ENCODE measurements at places on chromosomes 7 and 10.

DNA sequence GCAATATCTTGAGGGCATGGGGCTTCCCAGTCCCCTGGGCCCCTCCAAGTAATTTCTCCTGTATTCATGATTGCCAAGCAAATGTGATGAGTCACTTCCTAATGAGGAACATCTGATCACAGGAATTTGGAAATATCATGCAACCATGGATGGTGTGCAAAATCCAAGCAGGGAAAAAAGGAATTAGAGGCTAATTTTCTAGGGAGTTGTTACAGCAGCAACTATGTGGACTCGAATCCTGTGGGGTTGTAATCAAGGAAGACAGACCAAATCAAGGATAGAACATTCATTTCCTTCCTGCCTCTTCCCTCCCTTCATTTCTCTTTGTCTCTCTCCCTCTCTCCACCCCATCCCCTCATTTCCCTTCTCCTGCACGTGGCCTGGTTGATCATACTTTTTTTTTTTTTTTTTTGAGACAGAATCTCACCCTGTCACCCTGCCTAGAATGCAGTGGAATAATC is 23.9 kb upstream of the AGFG2 start:
- ATAC-seq = no peak

DNA sequence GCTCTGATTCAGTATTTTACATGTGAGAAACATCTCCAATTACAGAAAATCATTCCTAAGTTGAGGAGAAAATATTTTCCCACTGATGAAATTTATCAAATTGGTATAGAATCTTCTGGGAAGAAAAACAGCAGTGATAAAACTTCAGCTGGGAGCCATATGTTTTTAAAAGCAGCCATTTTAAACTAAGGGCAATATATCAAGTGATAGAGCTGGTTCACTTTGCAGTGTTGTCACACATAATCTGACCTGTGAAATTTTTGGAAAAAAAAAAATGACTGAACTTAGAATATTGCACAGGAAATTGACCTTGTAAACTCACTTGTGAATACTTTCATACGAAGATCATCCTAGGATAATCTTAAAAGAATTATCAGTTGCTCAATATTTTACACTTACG is 10.5 kb upstream of the EZH2 start:
- no peak for ATAC-seq

- ATAC-seq = no peak
These were observed 35.6 kb downstream of the ANKMY2 start for GRCh38 chr7:16609842-16610450.

DNA sequence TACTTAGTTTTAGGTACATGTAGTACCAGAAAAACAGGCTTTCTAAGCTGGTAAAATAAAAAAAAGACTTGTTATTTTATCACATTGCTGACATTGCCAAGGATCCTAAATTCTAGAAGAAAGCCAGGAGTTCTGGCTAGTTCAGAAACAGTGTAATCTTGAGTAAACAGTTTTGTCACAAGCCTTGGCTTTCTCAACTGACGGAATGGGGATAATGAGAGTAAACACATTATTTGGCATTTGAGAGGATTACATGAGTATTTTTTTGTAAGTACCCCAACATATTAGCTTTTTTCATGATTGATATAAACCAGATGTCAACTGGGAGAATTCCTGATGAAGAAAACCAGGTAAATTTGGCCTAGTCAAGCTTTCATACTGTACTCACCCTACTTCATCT is 269.8 kb downstream of the SORCS1 start:
- ATAC-seq = no peak

DNA sequence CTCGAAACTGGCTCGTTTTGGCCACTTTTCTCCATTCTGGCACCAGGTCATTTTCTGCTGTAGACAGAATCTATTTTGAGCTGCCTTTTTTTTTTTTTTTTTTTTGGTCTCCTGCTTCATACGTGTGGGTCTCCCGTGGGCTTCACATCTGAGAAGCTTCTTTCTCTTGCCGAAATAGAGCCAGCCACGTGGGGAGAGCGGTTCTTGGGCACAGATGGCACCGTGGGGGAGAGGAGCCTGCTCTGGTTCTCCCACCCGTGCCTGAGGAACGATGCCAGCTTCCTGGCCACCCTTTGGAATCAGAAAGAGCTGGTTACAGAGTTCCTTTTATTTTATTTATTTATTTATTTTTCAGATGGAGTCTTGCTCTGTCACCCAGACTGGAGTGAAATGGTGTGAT is 48.7 kb upstream of the OCM2 start:
- ATAC-seq = no peak

- no peak for ATAC-seq
These were observed 3.3 kb upstream of the LRRC27 start for GRCh38 chr10:132328738-132329137.

DNA sequence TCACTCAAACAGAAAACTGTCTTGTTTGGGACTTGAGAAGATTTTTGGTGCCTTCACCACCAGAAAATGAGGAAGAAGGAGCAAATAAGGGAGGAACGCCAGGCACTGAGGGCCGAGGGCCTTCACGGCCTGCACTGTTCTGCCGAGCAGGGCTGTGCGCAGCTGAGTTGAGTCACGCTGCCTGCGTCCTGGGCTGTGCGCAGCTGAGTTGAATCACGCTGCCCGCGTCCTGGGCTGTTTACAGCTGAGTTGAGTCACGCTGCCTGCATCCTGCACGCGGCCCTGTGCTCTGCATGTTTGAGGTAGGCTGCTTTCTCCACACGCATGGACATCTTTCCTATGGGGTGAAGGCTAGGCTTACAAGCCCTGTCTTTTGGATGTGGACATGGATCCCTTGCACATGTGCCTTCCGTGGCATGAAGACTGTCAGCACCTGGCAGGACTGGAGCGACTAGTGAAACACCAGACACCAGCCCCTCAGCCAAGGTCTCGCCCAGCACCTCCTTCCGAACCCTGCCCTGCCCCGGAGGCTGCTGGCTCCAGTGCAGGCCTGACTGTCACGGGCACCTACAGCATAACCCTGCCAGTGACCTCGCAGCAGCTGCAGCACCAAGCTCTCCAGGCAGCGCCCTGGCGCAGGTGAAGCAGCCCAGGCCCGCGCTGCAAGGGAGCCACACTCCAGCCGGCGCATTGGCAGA is 96.7 kb downstream of the HTR5A start:
- ATAC-seq = no peak

All from activated CD4-positive, CD25-positive, alpha-beta regulatory T cell treated with anti-CD3 and anti-CD28 coated beads, Interleukin-2, amount 50 U/mL, for 24 hours (primary cell).